ENCODE measurements at places on chromosomes 1 and 21.

DNA sequence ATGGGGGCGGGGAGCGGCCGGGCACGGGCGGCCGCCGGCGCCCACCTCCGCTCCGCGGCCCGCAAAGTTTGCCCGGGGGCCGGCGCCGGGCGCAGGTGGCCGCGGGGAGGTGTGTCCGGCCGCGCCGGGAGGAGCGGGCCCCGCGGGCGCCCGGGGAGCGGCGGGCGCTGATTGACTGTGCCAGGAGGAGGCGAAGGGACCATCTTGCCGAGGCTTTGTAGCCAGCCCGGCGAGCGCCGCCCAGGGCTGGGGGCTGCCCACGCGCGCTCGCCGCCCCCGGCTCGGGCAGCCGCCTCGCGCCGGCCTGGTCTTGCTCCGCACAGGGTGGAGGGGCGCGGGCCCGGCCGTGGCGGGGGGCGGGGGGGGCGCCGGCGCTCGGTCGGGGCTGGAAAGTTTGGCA, 432 bp downstream of the EPHB2 start:
- no peak for DNase-seq

GRCh38 chr21:45252448-45252925, 35.2 kb downstream of the POFUT2 start:
- DNase-seq: no peak

DNA sequence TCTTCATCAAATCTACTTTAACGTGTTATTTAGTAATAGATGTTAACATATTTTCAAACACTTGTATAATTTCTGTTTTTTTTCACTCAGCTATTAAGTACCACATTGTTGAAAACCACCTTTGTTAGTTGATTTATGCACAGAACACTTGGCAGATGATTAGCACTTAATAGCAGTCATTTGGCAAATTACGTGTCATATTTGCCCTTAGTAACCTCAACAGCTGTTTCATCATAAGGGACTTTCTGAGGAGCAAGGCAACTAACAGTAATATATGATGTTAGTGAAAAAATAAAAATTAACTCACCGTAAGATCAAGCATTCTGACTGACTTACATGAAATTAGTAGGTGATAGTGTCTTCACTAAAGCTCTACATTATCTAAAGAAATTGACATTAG, 186.4 kb downstream of the HMCN1 start:
- DNase-seq: no peak

DNA sequence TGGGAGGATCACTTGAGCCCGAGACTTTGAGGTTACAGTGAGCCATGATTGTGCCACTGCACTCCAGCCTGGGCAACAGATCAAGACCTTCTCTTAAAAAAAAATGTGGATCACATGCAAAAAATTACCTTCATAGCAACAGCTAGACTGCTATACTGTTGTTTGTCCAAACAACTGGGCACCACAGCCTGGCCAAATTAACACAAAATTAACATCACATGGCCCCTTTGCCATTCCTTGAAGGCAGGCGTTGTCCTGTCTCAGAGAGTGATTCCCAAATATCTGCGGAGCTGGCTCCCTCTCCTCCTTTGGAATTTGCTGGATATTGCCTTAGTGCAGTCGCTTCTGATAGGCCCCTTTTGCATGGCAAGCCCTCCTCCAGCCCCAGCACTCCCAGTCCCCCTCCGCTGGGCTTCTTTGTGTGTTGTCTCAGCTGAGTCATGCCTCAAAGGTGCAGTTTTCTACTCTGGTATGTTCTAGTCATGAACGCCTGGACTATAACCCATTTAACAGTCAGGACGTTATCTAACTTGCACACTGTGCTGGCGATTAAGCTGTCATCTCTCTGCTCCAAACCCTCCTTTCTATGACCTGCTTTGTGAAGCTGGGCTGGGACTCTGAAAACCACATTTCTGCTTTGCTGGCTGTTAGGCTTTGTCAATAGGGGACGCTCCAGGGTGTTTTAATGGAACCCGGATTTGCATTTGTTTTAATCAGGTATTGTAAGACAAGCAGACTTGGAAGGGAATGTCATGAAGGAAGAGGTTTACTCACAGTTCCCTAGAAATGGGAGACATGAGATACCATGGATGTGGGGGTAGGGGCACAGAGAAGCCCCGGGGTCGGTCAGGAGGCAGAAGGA, 20.1 kb upstream of the HPCAL4 start:
- no peak for DNase-seq

GRCh38 chr1:55877437-55878232, 662.5 kb upstream of the USP24 start:
- no peak for DNase-seq

GRCh38 chr1:16326833-16327404, 25.4 kb downstream of the FBXO42 start:
- DNase-seq: no peak

- DNase-seq: peak; percentile 27
These were observed 48.7 kb downstream of the TESK2 start for GRCh38 chr1:45442272-45442671.

- DNase-seq: no peak
These were observed 30.3 kb downstream of the INTS7 start for GRCh38 chr1:212004895-212005608.

DNA sequence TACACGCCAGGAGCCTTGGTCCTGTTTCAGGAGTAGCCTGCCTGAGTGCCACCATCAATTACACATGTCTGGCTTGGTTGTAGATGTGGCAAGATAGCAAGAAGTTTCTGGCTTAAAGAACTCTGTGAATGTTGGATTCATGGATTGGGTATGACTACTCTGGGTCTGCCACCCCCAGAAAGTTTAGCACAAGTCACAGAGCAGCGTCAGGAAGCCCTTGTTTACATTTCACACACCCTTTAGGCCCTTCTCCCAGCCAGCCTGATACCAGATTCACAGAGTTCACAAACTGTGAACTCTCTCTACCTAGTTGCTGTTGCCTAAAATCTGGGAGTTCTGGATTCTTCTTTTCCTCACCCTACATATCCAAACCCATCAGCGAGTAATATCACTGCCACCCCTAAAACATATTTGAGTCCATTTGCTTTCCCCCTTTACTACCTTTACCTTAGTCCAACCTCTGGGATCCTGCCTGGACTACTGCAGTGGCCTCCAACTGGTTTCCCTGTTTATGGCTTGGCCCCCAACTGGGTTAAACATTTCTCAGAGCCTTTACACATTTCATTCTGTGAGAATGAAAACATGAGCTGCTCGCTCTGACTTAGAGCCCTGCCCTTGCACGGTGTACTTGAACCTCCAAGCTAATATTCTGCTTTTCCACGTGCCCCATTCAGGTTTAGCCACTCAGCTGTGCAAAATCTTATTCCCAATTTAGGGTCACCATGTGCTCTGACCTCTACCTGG, 4.1 kb upstream of the CCDC24 start:
- no peak for DNase-seq

GRCh38 chr1:53644909-53645689, 93.9 kb downstream of the GLIS1 start:
- DNase-seq: no peak

GRCh38 chr1:241531195-241532161, 700 bp upstream of the KMO start:
- DNase-seq: peak; percentile 79

GRCh38 chr1:30908696-30909364, at the start of gene SDC3:
Gene SDC3, minus strand, starts transcription at chr1:30908758. Its CDS starts 172 bp downstream, at chr1:30908586.
- no peak for DNase-seq

DNA sequence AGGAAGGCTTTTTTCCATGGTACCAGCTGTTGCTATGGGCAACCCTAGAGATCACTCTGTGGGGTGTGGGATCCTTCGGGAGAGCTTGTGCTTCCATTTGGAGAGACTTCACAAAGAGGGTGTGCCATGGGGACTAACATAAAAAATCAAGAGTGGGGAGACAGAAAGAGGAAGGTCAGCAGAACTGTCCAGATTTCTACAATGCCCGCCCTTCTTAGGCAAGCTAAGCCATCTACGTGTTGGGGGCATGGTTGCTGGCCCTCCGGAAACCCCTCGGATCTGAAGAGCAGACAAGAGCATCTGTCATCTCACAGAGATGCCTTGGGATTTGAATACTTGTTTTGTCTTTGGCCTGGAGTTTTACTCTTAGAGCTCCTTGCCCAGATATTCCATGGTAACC, 83.9 kb upstream of the ZNF648 start:
- no peak for DNase-seq

GRCh38 chr1:70581661-70582060, 170.6 kb downstream of the CTH start:
- no peak for DNase-seq

DNA sequence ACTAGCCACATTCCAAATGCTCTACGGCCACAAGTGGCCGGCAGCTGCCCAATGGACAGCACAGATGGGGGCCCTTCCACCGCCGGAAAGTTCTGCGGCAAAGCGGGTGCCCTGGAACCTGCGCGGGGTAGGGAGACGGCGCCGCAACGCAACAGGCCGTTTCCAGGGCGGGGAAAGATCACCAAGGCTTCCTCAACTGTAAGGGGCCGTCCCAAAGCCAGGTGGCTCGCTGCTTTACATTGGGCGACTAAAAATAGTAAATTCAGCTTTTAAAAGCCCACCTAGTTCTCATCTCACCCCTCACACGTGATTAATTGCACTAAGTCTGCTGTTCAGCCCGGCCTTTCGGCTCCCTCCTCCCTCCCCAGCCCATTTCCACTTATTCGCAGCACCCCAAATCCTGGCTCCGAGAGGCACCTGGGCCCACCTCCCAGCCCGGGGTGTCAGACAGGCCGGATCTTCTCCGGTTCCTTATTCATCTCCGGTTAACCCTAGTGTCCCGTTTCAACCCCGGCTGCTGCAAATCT, 643 bp downstream of the CFAP298 start:
- DNase-seq: peak; percentile 31

GRCh38 chr1:43531906-43532584, 1.4 kb downstream of the PTPRF start:
- DNase-seq: no peak

- no peak for DNase-seq
These were observed 5.8 kb downstream of the CAPN8 start for GRCh38 chr1:223659711-223660110.

- DNase-seq: no peak
These were observed 42.2 kb downstream of the NTNG1 start for GRCh38 chr1:107183011-107183410.

GRCh38 chr1:238674316-238674715, 712.1 kb upstream of the CHRM3 start:
- no peak for DNase-seq

DNA sequence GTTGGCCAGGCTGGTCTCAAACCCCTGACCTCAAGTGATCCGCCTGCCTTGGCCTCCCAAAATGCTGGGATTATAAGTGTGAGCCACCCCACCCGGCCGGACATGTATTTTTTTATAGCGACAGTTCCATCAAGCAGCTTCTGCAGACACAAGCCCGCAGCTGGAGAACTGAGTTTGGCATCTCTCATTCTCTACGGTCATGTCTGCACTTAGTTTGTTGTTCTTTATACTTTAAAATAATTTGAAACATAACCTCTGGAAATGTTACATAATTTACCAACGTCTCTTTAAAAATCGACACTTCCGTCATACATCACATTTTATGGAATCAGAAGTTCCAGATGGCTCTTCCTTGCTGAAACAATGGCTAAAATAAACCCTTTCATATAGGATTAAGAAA, 183.6 kb downstream of the DYRK1A start:
- DNase-seq: no peak

DNA sequence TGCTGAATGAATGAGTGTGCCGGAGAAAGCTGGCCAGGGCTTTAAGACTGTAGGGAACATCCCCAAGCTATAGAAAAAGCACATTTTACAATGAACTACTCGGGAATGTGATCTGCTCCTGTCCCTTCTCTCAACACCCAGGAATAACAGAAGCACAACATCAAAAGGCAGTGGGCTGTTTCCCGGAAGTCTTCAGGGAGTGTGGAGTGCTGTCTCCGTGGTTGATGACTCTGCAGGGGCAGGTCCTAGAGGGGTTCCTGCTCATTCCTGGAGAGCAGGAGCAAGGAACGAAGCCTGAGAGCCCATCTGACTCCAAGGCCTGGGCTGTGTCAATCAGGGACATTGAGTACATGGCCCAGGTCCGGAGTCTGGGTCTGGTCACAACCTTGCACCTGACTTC, 4.9 kb upstream of the IL22RA1 start:
- no peak for DNase-seq

- DNase-seq: no peak
These were observed 24.1 kb upstream of the CYP4A22 start for GRCh38 chr1:47113178-47113577.

- no peak for DNase-seq
These were observed at the start of gene LRRC7 for GRCh38 chr1:69567652-69568420. Gene LRRC7, plus strand, starts transcription at chr1:69567922. Its CDS starts 718 bp downstream, at chr1:69568640.

- DNase-seq: no peak
These were observed 58.7 kb downstream of the SMYD3 start for GRCh38 chr1:246448373-246448772.

DNA sequence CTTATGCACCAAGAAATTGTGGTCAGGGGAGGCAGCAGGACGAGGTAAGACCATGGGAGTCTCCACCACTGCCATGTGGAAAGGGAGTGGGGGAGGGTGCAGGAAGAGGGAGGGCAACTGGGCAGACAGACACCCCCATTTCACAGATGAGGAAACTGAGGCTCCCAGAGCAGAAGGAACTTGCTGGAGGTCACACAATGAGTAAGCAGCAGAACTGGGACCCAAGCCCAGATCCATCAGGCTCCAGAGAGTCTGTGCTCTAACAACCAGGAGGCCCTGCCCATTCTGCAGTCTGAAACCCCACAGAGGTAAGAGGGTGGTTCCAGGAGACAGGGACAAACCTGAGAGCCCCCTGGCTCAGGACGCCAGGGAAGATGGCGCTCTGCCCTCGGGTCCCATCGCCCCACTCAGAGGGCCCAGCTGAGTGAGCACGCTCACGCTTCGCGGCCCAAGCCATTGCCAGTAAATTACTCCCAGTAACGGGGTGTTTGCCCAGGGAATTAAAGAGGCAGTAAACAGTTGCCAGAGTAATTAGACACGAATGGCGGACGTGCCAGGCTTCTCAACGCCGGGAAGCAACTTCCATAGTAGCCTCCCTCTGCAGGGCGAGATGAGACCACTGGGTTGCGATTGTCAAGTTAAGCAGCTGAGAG, 59.2 kb downstream of the MATN1 start:
- no peak for DNase-seq

- no peak for DNase-seq
These were observed 28.9 kb upstream of the APP start for GRCh38 chr21:26199456-26199855.

All from kidney capillary endothelial cell (primary cell).